Activated T-helper 1 cell treated with anti-CD3 and anti-CD28 coated beads, Interleukin-12 subunit alpha, Interleukin-12 subunit beta, Interleukin-2, Interleukin-4 antibody, amounts not matched to agents 30 ng/mL and 10 ng/mL and 1 ng/mL, durations not matched to agents 14 hours and 24 hours and 36 hours (primary cell): ENCODE measurements at places on chromosomes 1 and 21. TPM values are rescaled to one million over a fixed set of nuclear protein-coding genes. Genes with fewer than 3 reads are reported as not detected.

DNA sequence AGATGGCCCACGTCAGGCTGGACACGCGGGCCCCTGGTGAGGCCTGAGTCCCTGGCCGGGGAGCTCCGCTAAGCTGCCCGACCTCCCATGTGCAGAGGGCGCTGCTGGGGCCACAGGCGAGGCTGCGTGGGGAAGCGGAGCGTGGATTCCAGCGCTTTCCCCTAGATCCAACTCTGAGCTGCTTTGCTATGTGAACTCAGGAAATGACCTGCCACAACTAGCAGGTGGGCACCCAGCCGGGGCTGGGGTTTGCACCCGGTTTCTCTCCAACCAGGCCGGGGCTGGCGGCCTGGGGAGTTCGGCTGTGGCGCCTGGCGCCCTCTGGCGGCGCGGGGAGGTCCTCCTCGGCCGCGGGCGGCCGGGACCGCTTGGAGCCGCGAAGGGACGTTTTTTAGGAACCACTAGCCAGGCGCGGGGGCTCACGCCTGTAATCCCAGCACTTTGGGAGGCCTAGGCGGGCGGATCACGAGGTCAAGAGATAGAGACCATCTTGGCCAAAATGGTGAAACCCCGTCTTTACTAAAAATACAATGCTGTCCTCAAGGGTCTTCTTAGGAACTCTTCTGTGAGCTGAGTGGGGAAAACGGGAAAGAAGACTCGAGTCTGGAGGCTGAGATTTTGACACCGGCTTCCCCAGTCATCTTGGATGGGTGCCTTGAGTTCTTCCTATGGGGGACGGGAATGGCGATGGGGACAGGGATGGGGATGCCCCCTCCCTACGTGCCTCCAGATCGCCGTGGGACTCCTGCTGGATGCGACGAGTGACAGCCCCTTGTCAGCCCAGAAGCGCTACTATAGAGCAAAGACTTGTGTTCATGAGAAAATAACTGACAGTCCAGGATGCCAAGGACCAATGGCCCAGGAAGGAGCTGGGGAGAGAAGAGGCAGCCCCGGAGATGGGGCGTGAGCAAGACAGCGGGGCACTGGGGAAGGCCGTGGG, 12.6 kb downstream of the PYCR2 start:
- peaks cover 12% of the 10 kb centered on the region for H3K36me3 ChIP-seq
- peaks cover 2% of the 10 kb centered on the region for H3K27me3 ChIP-seq
- peaks cover 16% of the 10 kb centered on the region for H3K4me1 ChIP-seq
- H3K4me3 ChIP-seq, result no peak overlapping the region
- no peak overlapping the region for H3K27ac ChIP-seq

DNA sequence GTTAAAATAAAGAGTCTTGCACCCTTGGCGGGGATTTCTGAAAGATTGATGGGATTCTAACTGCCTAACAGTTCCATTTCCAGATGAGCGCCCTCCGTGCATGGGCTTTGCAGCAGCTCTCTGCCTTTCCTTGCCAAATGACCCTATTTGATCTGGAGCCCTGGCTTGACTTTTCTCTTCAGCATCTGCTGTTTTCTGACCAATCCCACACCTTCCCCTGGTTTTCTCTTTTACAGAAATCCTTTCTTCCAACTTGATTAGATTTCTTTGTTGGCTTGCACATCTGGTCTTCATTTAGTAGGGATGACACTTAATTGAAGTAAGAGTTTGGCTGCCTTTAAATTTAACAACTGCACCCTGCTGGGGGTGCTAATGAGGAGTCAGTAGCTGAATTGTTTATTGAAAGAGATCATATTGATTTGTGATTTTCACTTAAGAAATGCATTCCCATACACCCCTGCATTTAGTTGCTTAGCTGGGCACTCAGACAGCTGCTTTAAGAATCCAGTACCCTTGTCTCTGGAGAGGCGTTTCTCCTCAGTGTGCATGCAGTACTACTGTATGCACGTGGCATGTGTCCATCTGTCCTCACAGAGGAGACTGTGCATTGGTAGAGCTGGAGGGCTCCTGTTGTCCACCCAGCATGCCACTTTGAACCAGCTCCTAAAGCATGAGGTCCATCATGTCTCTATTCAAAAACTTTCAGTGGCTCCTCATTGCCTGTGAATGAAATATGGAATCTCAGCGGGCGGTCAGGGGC, 99.7 kb downstream of the NOS1AP start:
- no peak for DNase-seq
- H3K4me1 ChIP-seq, result no peaks in the 10 kb centered on the region
- no peaks in the 10 kb centered on the region for H3K36me3 ChIP-seq
- no peak overlapping the region for H3K27ac ChIP-seq
- H3K27me3 ChIP-seq, result peaks cover 7% of the 10 kb centered on the region

- no peak overlapping the region for H3K4me3 ChIP-seq
- H3K27me3 ChIP-seq, result no peaks in the 10 kb centered on the region
- H3K36me3 ChIP-seq, result no peaks in the 10 kb centered on the region
- DNase-seq, result no peak
These were observed 271.6 kb downstream of the PBX1 start for GRCh38 chr1:164830628-164831027.

DNA sequence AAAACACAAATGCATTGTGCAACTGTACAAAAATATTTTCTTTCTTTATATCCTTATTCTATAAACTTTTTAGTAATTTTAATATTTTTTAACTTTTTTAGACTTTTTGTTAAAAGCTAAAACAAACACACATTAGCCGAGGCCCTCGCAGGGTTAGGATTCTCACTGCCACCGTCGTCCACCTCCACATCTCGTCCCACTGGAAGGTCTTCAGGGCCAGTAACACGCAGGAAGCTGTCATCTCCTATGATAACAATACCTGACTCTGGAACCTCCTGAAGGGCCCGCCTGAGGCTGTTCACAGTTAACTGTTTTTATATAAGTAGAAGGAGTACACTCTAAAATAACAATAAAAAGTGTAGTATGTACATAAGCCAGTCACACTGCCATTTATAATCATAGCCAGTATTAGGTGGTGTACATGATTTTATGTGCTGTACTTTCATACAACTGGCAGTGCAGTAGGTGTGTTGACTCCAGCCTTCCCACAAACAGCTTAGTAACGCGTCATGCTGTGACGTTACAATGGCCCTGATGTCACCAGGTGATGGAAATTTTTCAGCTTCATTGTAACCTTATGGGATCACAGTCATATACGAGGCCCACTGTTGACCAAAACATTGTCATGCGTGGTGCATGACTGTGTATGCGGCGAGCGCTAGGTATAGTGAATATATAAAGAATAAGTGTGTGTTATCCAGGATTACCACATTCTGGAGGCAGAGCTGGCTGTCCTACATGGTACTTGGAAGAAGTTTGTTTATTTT, 8.8 kb downstream of the TFF2 start:
- H3K27me3 ChIP-seq, result peaks cover 7% of the 10 kb centered on the region
- no peaks in the 10 kb centered on the region for H3K36me3 ChIP-seq
- no peak overlapping the region for H3K27ac ChIP-seq
- DNase-seq, result no peak
- no peak overlapping the region for H3K4me3 ChIP-seq

The C1orf116 gene
- not detected in 2 replicates for total RNA-seq

The MMP23B gene
- 0.49 and 0.93 TPM in 2 replicates for total RNA-seq

The OR2M5 gene
- total RNA-seq, result not detected in 2 replicates

The SPRR2A gene
- total RNA-seq, result not detected in 2 replicates
